ENCODE measurements at places on chromosomes 5 and 9.

DNA sequence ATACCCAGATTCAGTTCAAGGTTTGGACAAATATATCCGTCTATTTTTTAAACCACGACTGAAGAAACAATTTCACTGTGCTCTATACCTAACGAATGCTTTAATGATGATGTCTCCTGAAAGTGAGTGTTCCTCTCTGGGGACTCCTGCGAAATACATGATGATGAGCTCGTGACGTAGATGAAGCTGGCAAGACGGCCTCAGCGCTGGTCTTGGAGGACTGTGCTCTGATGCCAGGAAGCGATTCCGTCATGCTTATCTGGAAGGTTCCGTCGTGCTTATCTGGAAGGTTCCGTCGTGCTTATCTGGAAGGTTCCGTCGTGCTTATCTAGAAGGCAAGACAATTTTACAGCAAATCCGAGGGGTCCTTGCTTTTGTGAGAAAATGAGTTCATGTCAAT lies 250.8 kb upstream of the IRX2 start:
- no peak for DNase-seq

GRCh38 chr5:159095151-159095721 lies 4.5 kb downstream of the EBF1 start:
- no peak for DNase-seq

GRCh38 chr9:135035781-135036760 lies 51.4 kb upstream of the OLFM1 start:
- no peak for DNase-seq

GRCh38 chr5:40481241-40481640 lies 198.5 kb upstream of the PTGER4 start:
- no peak for DNase-seq

DNA sequence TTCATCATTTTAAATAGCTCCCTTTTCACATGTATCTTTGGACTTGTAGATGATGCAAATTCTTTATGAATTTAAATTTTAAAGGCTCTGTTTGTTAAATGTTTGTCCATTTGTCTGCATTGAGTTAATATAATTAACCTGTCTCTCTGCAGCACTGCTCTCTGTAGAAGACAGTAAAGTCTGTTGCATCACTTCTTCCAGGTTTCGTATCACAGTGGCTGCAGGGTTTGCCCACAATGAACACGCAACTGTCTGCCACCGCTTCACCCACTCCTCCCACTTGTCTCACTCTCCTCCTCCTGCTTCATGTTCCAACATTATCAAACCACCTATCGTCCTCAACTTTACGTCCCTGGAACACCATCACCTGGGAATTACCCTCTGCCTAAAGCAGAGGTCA lies 231.3 kb upstream of the SLC30A5 start:
- no peak for DNase-seq

DNA sequence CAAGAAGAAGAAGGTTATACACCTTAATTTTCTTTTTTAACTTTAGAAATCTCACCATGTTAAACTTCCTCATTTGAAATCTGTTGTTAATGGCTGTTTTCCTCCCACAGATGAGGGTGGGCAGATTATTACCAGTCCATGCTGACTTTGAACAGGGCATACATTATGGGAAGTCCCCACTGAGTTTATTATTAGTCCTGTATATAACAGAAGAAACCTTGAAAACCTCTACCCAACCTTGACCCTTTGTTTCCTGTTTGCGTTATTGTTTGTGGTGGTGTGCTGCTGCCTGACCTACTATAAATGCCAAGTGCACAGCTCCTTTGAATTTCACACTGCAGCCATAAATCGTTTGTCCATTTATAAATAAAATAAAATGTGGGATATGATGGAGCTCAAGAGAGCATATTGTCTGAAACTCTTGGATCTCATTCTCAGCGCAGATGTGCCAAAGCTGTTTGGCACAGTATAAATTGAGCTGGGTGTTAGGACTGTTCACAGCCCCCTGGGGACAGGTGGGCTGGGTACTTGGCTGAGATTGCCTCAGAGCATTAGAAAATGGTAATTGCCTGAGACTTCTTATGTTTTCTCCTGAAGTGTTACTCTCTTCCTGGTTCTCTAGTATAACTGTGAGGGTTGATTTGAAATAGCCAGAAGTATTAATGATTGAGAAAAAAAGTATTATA lies 139.6 kb downstream of the SPATA31D1 start:
- DNase-seq = no peak

- DNase-seq = no peak
These were observed 56.5 kb upstream of the NREP start for GRCh38 chr5:111813537-111813936.

DNA sequence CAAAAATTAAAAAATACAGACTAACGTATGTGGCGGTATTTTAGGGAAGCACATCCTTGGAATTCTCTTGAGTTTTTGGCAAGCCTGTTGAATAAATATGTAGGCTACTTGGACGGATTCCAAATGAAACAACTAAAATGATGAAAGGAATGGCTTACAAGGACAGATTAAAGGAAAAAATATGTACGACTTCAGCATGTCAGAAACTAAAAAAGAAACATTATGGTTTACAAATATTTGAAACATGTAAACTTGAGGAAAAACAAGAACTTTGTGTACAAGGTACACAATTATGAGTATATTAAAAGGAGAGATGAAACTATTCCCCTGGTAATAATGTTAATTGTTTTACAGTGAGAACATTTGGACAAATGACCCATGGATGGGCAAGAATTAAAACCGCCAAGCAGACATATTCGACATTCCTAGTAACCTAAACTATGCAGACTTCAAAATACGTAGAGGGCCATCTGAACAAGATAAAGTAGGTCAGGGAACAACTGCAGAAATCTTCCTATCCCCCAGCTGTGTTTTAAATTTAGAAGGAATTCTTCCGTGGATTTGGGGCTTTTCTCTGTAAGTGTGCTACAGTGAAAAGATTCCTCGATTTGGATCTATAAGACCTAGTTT lies 12.5 kb downstream of the EDIL3 start:
- no peak for DNase-seq

GRCh38 chr5:107652839-107653607 lies 17.7 kb downstream of the EFNA5 start:
- DNase-seq = no peak

DNA sequence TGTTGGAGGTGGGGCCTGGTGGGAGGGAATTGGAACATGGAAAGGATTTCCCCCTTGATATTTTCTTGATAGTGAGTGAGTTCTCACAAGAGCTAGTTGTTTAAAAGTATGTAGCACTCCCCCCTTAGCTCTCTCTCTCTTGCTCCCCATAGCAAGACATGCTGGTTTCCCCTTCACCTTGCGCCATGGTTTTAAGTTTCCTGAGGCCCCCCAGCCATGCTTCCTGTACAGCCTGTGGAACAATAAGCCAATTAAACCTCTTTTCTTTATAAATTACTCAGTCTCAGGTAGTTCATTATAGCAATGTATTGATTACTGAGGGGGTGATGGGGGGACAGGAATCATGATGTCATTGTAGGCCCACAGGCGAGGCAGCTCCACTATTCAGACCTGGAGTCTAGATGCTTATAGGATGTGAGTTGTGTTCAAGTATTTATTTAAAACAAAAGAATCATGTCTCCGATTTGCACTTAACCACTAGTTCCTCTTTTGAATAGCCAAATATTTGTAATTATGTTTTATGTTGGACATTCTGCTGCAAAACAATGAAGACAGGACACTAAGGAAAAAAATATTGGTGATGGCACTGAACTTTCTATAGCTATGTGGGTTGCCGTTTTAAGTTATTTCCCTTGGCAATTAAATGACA lies 156.6 kb downstream of the TMEM38B start:
- no peak for DNase-seq

- no peak for DNase-seq
These were observed 96.5 kb downstream of the SMIM23 start for GRCh38 chr5:171882118-171882517.

DNA sequence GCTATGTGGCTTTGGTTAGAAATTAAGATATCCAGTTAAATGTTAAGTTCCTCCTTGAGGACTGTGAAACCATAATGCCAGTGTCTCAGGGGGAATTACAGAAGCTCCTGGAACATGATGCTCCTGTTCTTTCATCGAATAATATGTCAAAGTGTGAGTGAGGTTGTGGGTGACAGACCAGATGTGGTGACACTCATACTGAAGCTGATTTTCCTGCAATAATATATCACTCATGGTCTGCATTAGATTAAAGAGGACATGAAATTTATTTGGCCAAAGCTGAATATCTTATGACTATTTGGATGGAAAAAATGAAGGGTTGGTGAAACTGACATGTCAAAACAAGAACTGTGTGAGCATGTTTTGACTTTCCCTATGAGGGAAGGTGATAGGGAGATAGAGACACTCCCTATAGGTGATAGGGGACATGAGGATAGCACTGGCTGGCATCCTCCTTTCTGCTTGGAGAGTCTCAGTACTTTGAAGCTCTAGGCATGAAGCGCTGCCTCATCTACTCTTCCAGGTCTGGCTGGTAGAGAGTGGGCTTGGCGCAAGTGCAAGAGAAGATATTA lies 173.5 kb downstream of the ARHGEF28 start:
- no peak for DNase-seq

- no peak for DNase-seq
These were observed 36.7 kb downstream of the HRH2 start for GRCh38 chr5:175694371-175695160.

DNA sequence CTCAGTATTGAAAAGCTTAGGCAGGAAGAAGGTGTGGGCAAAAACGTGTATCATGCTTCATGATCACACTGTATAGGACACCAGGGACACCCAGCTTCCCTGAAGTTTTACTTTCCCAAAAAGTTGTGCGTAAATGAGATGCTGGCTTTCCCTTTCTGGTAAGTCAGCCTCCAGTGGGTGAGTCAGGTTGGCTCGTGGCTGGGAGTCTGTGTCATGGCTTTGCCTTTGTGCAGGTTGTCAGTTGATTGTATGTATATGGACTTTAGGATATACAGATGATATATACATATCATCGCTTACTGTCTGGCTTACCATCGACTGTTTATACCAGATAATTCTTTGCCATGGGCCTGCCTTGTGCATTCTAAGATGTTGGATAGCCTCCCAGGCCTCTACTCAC lies 34.2 kb downstream of the ADRB2 start:
- DNase-seq = no peak

GRCh38 chr5:32831624-32832023 lies 120.5 kb downstream of the NPR3 start:
- no peak for DNase-seq

- DNase-seq = no peak
These were observed 8.7 kb downstream of the NREP start for GRCh38 chr5:111748304-111748763.

- DNase-seq = no peak
These were observed 36.8 kb upstream of the SNX2 start for GRCh38 chr5:122738088-122738487.

DNA sequence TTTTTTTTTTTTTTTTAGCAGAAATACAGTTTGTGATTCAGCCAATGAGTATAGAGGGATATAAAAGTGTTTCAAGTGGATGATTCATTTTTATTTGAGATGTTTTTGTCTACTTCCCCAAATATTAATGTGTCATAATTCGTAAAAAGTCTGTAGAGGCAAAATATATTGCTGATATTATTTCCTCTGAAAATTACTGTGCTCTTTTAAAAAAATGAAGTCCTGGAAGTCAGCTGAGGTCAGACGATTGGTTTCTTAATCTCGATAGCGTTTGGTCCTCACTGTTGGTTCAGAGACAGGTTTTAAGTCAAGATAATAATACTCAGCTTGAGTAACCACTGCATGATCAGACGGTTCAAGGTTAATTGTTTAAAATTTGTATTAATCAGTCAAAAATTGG lies 19.5 kb downstream of the IL9 start:
- DNase-seq = no peak

DNA sequence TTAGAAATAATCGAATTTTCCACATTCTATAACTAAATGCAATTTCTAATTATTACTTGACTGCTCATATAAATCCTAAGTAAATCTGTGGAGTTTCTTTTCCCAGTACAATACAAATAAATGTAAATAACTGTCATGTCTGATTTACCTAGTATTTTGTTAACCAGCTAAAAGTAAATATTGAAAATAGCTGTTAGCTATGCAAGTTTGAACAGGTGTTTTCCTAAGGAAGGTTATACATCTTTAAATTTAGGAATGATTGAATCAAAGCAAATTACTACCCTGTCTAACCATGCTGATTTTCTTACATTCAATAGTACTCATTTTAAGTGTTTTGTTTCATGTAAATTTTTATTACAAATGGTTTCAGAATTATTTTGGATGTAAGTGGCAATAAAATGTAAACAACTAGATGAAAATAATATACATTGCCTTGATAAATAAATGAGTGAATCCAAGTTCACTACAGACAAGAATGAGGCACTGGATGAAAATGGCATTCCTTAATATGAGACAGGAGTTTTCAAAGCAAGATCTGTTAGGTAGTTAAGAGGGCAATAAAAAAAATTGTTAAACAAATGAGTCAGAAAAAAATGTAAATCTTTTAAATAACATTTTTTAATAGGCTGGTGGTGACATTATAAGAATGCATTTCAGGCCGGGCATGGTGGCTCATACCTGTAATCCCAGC lies 15.8 kb downstream of the MCIDAS start:
- no peak for DNase-seq

- DNase-seq = no peak
These were observed 1.1 kb upstream of the TLX3 start for GRCh38 chr5:171307789-171308452.

- no peak for DNase-seq
These were observed 166.9 kb downstream of the OLFM1 start for GRCh38 chr9:135254176-135255032.

- DNase-seq = no peak
These were observed 51.4 kb upstream of the RARS1 start for GRCh38 chr5:168434746-168435321.

DNA sequence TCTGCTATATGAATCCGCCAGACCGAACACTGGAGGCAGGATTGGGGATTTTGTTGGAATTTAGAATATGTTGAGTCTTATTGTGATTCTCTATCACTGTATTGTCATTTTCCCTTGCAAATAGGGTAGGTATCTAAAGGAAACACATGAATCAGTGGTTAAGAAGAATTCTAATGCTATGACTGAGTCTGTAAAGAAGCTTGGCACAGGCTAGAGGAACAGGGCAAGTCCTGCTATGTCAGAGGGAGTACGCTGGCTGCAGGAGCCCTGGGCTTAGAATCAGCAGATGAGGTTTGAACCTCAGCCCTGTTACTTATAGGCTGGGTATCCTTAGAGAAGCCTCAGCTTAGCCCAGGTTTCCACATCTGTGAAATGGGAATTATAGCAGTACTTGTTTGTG lies 198.1 kb downstream of the NR3C1 start:
- no peak for DNase-seq

GRCh38 chr5:17143335-17143734 lies 74.1 kb upstream of the BASP1 start:
- no peak for DNase-seq

DNA sequence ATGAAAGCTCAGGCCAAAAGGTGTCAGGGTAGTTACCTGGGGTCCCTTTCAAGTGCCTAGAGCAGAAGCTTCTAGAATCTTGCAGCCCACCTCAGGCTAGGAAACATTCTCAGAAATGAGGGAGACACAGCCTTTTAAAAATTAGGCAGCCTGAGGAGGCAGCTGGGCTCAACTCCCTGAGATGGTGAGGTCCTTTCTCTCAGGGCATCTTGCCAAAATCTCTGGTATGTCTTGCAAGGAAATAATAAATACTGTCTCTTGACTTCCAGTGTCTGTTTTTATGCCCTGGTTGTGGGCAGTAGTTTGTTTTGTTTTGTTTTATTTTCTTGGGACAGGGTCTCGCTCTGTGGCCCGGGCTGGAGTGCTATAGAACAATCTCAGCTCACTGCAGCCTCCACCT lies 100.9 kb upstream of the APC start:
- no peak for DNase-seq

- DNase-seq = no peak
These were observed 88.6 kb downstream of the SLC44A1 start for GRCh38 chr9:105333076-105333475.

- no peak for DNase-seq
These were observed 118.1 kb downstream of the NR2F1-AS1 start for GRCh38 chr5:93462916-93463315.

- no peak for DNase-seq
These were observed 149.7 kb upstream of the FBXL17 start for GRCh38 chr5:108531367-108532128.
